Left cardiac atrium (tissue), 4 donors: ENCODE measurements at places on chromosomes 16 and 17. TPM values are rescaled to one million over a fixed set of nuclear protein-coding genes. Genes with fewer than 3 reads are reported as not detected.

The TBC1D3K gene
- total RNA-seq, result not detected

The CIBAR2 gene
- not detected for total RNA-seq

The RNF227 gene
- 1.1 TPM for total RNA-seq

The EXOC7 gene
- total RNA-seq, result 79.5 TPM

The TEKT1 gene
- not detected for total RNA-seq

The HOXB13 gene
- total RNA-seq, result not detected

The SERPINF2 gene
- total RNA-seq, result 4.9 TPM
